Suppressor macrophage treated with lipopolysaccharide for 4 hours (primary cell): ENCODE measurements at places on chromosomes 7 and 10.

DNA sequence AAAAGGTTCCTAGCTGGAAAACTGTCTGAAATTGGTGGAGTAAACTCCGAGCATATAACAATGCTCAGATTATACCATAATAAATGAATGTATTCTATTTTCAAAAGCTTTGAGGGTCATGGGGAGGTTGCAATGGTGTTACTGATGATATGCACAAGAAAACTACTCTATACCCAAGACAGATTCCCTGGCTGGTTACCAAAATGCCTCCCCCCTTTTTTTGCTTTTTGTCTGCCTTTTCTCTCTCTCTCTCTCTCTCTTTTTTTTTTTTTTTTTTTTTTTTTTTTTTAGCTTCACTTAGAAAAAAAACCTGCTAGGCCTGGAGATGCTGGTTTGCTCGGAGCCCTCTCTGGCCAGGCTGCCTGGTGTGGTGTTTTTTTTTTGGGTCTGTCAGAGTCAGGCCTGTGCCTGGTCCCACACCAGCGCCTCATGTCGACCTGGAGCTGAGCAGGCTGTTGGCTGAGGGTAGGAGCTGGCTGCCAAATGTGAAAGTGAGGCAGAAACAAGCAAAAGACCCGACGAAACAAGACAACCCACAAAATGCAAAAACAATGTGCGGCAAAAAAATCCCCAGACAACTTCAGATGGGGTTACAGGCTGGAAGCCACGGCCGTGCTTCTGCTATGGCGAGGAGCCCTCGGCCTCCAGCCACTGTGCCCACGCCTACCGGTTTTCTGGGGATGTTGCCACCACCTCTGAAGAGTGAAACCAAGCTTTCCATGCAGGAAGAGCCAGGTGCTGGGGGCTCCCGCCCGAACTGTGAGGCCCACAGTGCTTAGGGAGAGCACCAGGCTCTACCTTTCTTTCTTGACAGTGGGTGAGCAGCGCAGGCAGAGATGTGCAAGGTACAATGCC, 59.9 kb upstream of the EFCAB10 start:
- DNase-seq = no peak

DNA sequence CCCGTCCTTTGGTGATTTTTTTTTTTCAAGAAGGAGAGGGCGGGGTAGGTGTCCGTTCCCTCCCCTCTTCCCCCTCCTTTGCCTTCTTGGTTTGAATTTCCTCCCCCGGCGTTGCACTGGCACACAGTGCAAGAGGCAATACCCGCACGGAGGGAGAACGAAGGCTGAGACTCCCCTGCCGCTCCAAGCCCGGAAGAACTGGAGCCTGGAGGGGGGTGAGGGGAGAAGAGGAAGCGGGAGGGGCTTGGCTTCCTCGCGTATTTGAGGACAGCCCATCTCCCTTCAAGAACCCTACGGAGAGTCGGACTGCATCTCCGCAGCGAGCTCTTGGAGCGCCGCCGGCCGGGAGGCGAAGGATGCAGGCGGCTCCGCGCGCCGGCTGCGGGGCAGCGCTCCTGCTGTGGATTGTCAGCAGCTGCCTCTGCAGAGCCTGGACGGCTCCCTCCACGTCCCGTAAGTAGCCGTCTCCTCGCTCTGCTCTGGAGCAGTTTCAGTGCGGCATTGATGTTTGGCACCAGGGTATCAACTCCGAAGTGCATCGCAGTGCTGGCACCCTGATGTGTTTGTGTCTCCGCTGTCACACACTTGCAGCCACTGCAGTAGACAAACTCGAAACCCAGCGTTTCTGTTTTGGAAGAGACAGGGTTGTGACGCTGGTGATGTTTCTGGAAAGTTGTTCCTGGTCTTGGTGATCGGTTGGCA, at the start of gene CNTNAP2:
Gene CNTNAP2 (plus strand): TSS at position 281 of the 702 bp plus-strand sequence. CDS start 76 bp downstream, at position 357.
- DNase-seq = no peak

DNA sequence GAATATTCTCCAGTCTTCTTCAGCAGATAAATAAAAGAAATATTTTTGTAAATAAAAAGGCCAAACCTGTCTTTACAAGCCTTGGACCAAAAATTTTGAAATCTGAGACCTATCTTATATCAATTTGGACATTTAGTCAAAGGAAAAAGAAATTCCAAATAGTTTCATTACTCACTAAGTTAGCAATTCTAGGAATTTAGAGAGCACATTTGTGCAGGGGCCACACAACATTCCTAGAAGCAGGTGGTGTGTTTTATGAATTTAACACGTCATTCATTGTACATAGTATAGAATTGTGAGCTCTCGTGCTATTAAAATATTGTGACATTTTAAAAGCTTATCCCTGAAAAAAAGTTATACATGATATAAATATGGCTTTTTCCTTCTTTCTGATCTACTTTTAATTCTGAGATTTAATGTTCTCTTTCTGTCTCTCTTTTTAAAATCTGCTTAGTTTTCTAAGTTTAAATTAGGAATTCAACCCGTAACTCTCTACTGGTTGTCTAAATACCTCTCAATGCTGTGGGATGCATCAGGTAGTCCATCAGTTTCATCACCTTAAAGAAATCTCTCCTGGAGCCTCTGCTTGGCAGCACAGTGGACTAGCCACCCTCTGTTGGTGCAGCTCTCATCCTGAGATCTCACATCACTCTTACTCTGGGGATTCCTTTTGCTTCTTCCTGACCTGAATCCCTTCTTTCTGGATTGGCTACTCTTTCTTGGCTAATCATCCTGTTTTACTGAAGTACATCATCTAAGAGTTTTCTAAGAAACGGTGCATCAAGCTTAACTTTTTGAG, 124.5 kb downstream of the SEMA3E start:
- no peak for DNase-seq

DNA sequence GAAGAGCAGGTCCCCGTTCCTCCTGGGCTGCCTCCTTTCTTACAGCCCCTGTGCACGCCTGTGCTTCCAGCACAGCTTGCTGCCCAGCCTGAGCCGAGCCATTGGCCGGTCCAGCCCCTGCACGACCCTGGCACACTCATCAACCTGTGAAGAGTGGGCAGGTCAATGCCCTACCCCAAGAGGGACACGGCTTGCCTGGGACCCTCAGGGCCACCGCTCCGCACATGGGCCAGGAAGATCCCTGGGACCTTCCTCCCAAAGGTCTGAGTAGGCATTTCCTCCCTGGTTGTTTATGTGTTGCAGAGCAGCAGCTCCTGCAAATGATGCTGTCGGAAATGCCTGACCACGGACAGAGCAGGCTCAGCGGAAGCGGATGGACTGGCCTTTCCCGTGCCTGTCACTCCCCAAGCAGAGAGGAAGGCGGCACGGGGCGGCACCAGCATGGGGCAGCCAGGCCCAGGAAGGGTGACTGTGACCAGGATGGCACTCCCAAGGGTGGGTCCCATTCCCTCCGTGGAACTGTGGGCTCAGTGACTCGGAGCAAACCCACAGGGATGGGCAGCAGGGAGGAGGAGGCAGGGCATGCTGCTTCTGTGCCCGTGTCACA, 252.5 kb downstream of the TNS3 start:
- DNase-seq = no peak

GRCh38 chr7:158958618-158959017, 102.3 kb downstream of the DYNC2I1 start:
- DNase-seq = no peak

DNA sequence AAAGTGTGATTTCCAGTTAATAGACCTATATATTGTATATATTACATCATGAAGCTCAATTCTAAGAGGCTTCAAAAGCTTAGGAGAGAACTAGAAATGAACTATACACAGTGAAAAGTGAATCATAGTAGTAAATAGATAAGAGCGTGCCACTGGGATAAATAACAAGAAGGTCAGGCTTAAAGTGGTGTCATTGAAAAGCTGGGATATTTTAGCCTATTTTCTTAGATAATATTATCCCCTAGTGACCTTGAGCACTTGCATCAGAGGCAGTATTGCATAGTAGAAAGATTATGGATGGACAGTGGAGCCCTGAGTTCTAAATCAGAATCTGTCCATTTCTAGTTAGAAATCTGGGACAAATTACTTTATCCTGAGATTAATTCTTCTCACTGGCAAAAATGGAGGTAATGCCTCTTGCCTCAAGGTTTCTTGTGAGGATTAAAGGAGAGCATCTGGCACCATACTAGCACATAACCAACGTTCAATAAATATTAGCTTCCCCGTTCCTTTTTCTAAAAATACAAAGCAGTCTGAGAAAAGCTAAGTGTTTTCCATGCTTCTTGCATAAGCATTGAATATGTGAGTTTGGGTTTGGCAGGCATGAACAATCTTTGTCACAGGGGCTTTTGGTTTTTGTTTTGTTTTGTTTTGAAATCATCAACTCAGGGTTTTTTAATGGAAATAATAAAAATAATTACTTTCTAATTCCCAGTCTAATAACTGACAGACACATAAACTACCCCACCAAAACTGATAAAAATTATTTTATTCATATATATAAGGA, 27.3 kb upstream of the MACC1 start:
- DNase-seq = peak; percentile 53

- DNase-seq = peak; percentile 72
Measured at GRCh38 chr7:151249034-151249731, 689 bp upstream of the SMARCD3 start.

DNA sequence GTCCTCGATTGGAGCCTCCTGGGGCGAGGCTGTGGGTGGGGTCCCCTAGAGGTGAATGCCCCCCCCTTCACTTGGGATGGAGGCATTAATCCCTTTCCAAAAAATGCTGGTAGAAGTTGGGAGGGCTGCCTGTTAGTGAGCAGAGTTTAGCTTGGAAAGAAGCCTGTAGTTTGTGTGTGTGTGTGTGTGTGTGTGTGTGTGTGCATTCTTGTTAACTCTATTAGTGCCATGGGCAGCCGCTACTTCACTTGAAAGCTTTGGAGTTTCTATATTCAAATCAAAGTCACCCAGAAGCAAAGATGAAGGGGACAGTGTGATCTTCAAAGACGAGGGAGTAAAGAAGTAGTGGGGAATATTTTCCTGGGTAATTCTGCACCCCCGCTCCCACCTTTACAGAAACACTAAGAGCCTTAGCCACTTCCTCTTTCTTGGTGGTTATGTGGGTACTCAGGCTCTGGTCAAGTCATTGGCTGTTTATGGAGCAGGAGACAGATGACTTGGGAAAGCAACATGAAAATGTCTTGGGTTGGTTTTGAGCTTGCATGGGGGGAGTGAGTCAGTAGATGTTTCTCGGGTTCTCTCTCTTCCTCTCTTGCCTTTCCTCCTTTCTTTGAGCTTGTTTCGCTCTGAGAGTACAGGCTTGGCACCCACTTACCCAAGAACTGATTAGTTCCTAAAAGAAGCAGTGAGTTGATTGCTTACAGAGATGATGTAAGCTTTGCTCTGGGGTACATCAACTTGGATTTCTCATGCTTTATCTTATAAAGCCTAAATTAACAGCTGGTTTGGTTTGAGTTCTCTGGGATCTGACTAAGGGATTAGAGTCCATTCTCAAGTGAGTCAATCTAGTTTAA, 35.9 kb downstream of the TCF7L2 start:
- DNase-seq = peak; percentile 92

DNA sequence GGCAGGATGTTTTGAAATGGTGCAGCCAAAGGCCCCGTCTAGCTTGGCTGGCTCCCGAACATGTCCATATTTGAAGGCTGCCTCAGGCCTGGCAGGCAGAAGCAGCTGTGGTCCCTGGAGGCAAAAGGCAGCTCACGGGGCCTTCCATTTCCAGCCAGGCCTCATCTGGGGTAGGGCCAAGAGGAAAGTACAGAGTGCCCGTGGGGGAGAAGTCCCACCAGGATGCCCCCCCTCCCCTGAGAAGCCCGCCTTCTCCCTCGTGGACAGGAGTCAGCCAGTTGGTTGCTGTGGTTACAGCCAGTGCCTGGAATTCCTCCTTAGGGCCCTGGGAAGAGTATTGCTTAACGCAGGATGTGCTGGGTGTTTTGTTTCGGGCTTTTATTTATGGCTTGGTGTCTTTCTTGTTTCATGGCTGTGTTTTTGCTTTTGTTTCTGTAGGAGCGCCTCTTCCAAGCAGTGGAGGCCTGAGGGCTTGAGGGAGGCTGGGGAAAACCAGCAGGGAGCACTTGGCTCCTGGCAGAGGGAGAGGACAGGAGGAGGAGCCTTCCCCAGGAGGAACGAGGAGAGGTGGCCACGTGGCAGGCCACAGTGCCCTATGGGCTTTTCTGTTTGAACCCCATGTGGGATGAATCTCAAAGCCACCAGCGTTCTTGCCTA, 45.4 kb downstream of the CHST3 start:
- no peak for DNase-seq

GRCh38 chr10:34252111-34252510, 563.0 kb downstream of the PARD3 start:
- no peak for DNase-seq

GRCh38 chr7:86790383-86790782, 146.7 kb downstream of the GRM3 start:
- DNase-seq = no peak

GRCh38 chr7:43148161-43148731, 35.8 kb downstream of the HECW1 start:
- DNase-seq = no peak

- no peak for DNase-seq
Measured at GRCh38 chr7:50835156-50835555, 52.5 kb upstream of the GRB10 start.

- DNase-seq = peak; percentile 37
Measured at GRCh38 chr7:103343758-103344452, 662 bp downstream of the DNAJC2 start.

DNA sequence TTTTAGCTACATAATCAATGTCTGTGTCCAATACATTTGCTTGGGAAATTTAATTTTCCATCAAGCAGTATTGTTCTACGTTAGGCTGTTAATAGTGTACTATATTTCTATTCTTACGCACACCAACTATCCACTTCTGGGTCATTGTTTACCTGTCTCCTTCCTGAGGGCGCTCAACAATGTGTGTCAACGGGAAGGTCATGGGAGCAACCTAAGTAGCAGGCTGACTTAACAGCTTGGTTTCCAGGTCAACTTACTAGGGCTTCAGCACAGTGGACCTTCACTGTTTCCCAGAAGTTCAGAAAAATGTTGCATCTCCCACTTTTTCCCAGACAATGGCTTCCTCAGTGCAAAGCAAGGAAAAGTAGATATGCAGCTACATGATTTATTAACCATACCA, 13.7 kb downstream of the THSD7A start:
- no peak for DNase-seq

GRCh38 chr10:131758062-131758938, 142.5 kb upstream of the PPP2R2D start:
- DNase-seq = no peak

GRCh38 chr7:26633557-26633956, 230.8 kb downstream of the SKAP2 start:
- no peak for DNase-seq

DNA sequence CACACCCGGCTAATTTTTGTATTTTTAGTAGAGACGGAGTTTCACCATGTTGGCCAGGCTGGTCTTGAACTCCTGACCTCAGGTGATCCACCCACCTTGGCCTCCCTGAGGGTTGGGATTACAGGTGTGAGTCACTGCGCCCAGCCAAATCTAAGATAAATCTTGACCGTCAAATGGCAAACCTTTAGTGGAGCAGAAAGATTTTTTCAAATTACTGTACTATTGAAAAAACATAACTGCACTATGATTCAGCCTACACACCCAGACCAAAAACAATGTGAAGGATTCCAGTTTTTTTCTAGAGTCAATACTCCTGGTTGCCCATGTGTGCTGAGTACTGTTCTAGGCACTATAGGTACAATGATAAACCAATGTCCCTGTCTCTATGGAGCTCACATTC, 33.9 kb upstream of the SVIL start:
- no peak for DNase-seq
